ENCODE measurements at places on chromosomes 2 and 18.

DNA sequence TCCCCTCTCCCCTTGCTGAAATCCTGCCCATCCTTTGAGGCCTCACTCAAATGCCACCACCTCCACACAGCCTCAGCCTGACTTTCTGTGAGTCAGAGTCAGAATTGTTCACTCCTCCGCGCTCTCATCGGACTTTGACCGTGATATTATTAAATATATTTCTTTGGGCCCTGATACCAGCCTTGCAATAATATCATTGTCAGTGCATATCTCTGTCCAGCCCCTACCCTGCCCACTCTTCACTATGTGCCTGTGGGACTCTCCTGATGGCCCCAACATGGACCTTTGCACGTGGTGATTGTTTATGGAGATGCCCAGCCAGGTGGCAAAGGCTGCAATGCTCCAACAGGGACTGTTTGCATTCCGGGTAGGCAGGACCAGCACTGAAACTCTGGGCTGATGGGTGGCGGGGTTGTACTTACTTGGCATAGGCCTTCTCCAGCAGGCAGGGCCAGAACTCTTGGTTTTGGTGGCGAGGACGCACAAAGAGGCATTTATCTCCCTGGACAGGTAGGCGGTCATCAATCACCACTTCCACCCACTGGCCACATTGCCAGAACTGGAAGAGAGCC lies 37.3 kb downstream of the CAPN13 start:
- DNase-seq: no peak

- no peak for DNase-seq
Measured at GRCh38 chr2:181642086-181642485, 14.8 kb downstream of the CERKL start.

GRCh38 chr2:113877711-113878598 lies 11.9 kb upstream of the ACTR3 start:
- DNase-seq: no peak

- DNase-seq: no peak
Measured at GRCh38 chr2:105404736-105405135, 5.9 kb upstream of the FHL2 start.

DNA sequence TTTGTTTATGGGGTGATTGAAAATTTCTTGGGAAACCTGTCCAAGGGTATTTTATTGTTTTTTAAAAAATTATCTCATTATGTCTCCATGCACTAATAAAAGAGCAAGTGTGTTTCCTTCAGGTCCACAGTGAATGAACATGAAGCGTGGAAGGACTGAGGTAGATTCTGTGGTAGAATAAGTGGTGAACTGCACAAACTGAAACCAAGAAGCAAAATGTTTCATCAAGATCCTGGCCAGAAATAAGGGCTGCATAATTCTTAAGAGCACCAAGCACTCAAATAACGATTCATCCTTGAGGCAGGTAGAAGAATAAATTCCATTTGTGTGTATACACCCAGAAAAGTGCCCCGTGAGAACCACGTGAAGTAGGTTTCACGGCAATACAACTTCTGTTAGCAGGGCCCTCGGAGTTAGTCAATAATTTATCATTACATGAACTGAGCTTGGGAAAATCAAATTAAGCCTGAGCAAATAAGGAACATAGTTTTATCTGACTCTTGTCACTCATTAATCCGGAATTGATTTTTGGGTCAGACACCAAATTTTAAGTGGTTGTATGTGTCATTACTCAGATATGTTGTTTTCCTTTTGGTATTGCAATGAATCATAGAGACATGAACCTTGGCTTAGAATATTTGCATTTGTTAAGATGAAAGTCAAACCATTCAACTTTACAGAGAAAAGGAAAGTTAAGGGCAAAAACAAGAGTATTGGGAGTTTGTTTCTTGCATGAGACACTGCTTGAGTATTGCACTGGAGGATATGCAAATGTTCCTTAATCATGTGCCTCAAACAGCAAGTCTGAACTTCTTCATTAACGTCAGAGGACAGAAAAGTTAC lies 472.6 kb upstream of the NETO1 start:
- no peak for DNase-seq

DNA sequence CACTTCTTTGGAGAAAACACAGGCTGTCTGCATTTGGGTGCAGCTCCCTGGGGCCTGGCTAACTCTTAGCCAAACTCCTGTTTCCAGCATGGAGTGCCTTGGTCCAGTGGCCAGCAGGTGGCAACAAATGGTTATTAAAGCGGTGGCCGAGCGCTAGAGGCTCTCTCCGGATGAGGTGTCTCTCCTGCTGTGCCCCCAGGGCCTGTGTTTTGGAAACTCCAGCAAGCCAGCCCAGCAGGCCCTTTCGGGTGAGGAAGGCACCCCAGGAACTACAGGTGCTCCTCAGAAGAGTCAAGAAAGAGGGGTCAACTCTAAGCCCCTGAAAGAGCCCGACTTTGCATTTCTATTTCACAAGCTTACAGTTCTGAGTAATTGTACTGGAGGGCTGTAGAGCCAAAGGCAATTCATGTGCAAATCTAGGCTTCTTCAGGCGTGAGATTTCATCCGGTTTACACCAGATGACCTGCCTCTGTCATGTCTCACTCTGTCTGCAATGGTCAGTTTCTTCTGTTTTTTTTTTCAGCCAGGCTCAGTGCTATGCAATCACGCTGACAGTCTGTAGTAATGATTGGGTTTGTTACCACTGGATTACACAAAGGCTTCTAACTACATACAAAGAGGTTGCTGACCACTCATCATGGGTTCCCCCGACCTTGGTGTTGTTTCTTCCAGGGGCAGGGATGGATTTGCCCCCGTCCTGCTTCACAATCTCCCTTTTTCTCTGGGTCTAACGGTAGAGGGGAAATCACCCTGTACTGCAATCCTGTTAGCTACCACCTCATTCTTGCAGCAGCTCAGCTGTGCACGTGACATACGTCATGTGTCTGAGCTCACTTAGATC lies 7.6 kb upstream of the CHRNA1 start:
- no peak for DNase-seq

DNA sequence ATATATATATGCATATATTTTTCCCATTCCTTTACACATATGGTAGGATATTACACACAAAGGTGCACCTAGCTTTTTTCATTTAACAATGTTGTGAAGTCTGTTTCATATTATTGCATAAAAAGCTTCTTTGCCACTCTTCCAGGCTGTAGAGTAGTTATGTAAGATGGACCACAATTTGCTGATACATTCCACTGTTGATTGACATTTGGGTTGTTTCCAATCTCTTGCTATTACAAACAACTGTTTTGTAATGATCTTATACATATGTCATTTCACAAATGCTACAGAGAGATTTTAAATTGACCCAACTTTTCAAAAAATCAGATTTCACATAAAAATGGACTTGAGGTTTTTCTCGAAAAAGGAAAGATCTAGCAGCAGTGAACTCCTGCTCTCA lies 301.4 kb downstream of the CDCA7 start:
- no peak for DNase-seq

DNA sequence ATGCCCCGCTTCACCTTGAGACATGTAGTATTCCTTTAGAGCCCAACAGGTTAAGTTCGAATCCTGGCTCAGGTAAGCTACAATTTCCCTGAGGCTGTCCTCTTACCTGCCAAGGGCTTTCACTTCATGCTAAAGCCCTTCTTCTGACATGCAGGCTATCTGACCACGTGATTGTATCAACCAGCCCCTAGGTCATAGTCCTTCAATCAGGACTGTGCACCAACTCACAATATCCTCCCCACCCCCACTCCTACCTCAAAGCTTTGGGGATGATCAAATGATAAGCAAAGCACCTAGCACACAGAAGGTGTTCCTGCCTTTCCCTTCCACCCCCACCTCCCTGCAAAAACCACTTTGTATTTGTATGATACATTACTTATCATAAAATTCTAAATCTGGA lies 78.9 kb downstream of the AAK1 start:
- no peak for DNase-seq

DNA sequence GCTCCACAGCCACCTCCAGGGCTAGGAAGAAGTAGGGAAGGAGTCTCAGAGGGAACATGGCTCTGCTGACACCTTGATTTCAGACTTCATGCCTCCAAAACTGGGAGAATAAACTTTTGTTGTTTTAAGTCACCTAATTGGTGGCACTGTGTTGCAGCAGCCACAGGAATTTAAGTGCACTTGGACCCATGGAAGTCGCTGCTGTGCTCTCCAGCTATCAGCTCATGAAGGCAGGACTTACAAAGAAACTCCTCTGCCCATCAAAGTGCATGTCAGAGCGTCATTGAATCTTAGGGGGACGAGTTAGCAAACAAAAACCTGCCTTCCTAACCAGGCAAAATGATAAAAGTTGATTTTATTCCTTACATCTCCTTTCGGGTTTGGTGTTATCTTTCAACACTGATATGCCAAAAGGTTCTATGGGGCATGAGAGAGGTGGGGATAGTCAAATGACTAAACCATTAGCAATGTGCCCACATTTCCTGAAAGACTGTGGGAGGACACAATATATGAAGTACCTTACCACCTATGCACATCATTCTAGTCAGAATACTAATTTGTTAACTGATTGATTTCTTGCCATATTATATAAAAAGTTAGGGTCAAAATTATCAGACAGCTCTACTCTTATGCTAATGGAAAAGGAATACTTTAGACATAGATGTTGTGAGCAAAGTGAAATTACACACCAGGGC lies 235.8 kb upstream of the TNP1 start:
- DNase-seq: no peak

- no peak for DNase-seq
Measured at GRCh38 chr2:3160751-3161330, 216.8 kb downstream of the EIPR1 start.

- DNase-seq: no peak
Measured at GRCh38 chr2:40752796-40753195, 300.9 kb upstream of the SLC8A1 start.

DNA sequence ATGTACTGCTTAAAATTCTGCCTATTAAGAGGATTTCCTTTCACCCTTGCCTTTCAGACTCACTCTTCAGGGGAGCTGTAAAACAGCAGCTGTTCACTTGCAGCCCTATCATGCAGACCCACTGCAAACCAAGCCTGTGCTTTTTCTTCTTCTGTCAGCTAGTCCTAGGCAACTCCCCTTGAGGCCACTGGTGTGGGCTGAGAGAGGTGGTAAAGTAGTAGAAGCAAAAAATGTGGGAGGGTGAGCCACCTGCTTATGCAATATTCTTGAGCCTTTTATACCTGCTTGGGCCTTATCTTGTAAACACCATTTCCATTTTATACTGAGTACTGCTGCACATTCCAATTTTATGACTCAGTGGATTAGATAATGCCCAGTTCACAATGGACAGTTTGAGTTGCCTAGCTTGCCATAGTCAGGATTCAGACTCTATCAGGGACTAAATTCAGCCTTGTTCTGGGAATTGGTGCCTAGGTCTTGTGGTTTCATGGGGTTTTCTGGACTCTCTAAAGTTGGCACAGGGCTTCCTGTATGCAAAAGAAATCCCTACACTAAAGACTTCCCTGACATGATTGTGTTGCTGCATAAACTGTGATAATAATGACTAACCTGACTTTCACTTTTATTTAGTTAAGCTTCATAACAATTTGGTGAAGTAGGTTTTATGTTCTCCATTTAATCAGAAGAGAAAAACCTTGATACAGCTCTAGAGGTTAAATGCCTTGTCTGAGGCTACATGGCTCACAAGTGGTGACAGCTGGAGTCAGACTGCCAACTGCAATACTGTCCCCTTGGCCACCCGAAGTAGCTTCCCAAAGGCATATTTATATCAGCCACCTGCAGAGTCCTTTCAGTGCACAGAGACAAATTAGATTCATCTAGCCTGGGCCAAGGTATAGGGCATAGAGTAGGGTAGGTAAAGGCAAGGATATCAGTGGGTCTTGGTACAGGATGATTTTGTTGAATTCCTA lies 47.4 kb upstream of the KDM3A start:
- DNase-seq: no peak

- no peak for DNase-seq
Measured at GRCh38 chr2:62142054-62142453, 53.9 kb upstream of the B3GNT2 start.

DNA sequence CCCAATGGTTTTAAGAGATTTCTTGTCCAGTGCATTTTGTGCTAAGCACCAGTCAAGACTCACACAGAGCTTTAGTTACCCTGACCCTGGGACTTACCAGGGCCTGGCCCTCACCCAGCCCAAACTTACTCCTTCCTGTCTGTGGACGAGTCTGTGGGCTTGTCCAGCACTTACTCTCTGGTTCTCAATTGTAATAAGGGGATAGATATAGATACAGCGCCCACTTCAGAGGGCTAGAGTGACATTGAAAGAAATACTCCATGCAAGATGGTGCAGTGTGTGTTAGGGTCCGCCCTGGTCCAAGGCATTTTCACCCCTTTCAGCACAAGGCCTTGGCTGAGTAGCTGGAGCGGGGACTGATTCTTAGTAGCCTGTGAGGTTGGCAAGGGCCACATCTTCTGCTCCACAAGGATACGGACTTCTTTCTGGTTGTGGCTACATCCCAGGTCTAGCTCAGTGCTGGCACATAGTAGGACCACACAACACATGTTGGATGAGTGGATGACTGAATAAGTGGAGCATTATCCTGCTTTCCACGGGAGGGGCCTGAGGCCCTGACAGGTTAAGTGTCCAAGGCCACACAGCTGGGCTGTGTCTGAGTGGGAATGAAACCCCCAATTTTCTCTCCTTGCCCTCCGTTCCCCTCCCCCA lies 3.8 kb upstream of the ARID5A start:
- DNase-seq: no peak

DNA sequence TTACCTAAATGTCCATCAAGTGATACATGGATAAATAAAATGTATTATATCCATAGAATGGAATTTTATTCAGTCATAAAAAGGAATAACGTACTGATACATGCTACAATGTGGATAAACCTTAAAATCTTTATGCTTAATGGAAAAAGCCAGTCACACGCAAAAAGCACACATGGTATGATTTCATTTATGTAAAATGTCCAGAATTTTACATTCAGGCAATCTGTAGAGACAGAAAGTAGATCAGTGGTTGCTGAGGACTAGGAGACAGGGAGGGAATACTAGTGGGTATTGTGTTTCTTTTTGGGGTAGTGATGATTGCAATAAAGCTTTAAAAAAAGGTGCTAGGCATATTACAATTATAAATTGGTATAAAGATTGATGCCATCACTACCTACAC lies 30.7 kb upstream of the CD302 start:
- no peak for DNase-seq

GRCh38 chr2:196233021-196233804 lies 61.8 kb upstream of the STK17B start:
- DNase-seq: no peak

- no peak for DNase-seq
Measured at GRCh38 chr18:44895176-44895798, 214.6 kb downstream of the SETBP1 start.

- no peak for DNase-seq
Measured at GRCh38 chr2:156333274-156333950, 891 bp upstream of the NR4A2 start.

DNA sequence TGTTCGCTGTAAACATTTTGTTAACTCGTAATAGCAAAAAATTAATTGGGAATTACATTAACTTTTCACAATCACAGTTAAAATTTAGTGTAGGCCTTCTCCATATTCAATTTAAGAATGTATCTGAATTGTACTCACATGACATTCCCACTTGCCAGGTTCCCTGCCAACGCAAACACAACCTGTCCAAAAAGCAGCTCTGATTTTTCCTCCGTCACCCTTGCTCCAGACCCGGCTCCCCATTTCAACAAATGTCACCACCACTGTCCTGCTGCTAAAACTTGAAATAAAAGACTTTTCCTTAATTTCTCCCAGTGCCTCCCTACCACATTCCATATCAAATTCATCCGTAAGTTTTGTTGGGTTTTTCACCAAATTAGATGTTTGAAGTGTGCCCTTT lies 120.3 kb downstream of the PIEZO2 start:
- no peak for DNase-seq
